ENCODE measurements at places on chromosomes 7 and 10.

- no peak for DNase-seq
Observed at GRCh38 chr7:22783421-22783820, 39.2 kb downstream of the TOMM7 start.

GRCh38 chr10:130618647-130619046, 482.5 kb downstream of the GLRX3 start:
- no peak for DNase-seq

- no peak for DNase-seq
Observed at GRCh38 chr7:74625446-74625845, 32.1 kb upstream of the GTF2I start.

DNA sequence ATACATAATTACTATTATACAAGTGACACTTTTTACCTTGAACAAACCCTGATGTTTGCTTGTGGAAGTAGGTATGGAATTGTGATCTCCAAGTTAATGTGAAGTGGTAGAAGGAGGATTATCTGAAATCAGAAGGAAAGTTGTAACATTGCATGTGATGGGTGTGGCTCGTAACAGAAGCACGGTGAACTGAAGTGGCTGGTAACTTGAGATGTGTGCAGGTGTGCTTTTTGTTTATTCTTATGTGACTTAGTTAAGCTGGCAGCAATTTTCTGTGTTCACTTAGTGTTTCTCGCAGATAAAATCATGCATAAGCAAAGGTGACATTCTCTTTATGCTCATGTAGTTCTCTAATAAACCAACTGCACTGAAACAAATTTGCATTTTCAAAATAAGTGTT, 82.3 kb downstream of the ZEB1 start:
- no peak for DNase-seq

GRCh38 chr10:49076319-49076718, 39.0 kb downstream of the VSTM4 start:
- no peak for DNase-seq

DNA sequence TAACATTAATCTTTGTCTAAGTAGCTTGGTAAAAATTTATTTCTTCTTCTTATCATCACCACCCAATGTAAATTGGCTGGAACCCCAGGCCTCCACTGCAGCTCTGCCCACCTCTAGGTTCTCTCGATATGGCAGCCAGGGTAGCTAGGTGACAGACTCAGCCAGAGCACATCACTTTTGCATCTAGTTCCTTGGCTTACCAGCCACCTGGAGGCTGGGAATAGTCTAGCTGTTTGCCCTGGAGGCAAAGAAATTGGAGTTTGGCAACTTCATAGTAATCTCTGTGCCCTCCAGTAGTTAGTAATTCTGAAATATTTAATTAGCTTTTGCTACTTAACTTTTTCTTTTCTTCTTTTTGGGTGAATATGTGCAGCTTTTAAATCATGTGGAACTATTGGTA, 9.4 kb downstream of the IFRD1 start:
- DNase-seq = no peak

GRCh38 chr10:95395947-95396449, 105.2 kb upstream of the PDLIM1 start:
- DNase-seq = no peak

GRCh38 chr7:144641389-144642044, 194.3 kb downstream of the TPK1 start:
- no peak for DNase-seq

Data from GM18507 (cell line).